ENCODE measurements at places on chromosomes 12 and 14.

DNA sequence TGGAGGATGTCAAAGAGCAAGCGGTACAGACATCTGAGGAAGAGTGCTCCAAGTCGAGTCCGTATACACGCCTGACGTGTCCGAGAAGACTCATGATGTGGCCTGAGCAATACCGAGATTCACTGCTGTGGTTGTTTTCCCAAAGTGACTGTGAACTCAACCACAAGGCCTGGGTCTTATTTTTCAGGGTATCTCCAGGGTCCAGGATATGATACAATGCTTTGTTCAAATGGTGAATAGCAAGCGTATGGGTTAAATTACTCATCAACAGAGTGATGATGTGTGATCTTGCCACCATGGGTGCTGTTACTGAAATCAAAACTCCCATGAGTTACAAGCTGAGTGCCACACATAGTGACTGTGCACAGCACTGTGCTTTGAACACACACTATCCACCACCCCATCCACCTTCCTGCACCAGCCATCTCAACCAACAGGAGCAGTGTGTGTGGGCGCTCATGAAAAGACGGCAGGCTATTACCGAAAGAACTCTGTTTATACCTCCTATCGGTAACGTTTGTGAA lies 109.6 kb downstream of the BCAT1 start:
- peak; percentile 14 for DNase-seq

GRCh38 chr12:88015825-88016224 lies 13.4 kb downstream of the C12orf50 start:
- DNase-seq: no peak

GRCh38 chr12:58647495-58647894 lies 272.8 kb downstream of the LRIG3 start:
- DNase-seq: no peak

GRCh38 chr14:61878931-61879330 lies 116.7 kb downstream of the SNAPC1 start:
- DNase-seq: no peak

GRCh38 chr12:62705846-62706245 lies 229.1 kb downstream of the PPM1H start:
- DNase-seq: no peak

GRCh38 chr12:19527866-19528265 lies 88.6 kb downstream of the AEBP2 start:
- no peak for DNase-seq

DNA sequence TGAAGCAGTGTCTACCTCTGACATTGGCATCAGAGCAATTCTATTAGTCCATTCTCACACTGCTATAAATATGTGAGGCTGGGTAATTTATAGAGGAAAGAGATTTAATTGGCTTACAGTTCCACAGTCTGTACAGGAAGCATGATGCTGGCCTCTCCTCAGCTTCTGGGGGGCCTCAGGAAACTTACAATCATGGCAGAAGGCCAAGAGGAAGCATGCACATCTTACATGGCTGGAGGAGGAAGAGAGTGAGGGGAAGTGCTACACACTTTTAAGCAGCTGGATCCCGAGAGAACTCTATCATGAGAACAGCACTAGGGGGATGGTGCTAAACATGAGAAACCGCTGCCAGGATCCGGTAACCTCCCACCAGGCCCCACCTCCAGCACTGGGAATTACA lies 25.7 kb upstream of the SEL1L start:
- DNase-seq: no peak

DNA sequence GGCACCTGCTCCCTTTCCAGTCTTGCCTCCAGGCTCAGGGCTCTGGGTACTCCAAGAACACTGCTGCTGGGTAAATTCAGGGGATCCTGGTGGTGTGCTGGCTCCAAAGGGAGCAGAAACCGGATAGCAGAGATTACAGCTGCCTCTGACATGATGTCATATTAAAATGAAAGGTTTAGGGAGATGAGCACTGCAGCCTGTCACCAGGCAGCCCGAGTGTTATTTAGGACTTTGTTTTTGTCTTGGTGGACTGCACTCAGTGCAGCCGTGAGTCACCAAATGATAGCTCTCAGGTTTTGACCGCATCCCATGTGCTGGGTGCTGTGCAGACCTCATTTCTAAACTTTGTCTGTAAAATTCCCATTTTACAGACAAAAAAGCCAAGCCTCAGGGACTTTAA lies 266.0 kb upstream of the CRY1 start:
- no peak for DNase-seq

Data from transverse colon (tissue), 4 donors.